Mammary epithelial cell (primary cell): ENCODE measurements at places on chromosomes 5 and 9.
A peak's percentile ranks its signal among the peaks of the same experiment; 100 is the strongest.

DNA sequence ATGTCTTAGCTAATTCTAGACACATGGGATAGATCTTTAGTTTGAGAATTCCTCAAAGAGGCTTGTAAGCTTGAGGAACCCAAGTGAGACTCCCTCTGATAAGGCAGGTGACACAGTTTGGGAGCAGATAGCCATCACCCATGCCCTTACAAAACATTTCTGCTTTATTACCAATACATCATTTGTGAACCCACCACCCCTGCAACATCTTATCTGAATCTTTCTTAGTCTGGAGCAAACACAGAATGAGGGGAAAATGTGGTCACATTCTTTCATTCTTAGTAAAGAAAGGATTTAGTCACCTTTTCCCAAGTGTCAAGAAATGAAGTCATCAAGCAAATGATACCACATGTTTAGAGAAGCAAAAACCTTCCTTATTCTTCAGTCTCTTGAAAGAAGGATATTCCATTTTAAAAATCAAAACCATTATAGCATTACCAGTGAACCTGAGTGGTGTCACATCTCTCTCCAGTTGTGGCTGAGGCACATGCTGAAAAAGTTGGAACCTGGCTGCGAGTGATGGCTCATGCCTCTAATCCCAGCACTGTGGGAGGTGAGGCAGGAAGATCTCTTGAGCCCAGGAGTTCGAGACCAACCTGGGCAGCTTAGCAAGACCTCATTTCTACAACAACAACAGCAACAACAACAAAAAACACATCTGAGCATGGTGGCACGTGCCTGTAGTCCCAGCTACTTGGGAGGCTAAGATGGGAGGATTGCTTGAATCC lies 65.9 kb downstream of the PRKACG start:
- no peak for DNase-seq

- DNase-seq, result no peak
These were observed 324.9 kb downstream of the NPR3 start for GRCh38 chr5:33035851-33036527.

DNA sequence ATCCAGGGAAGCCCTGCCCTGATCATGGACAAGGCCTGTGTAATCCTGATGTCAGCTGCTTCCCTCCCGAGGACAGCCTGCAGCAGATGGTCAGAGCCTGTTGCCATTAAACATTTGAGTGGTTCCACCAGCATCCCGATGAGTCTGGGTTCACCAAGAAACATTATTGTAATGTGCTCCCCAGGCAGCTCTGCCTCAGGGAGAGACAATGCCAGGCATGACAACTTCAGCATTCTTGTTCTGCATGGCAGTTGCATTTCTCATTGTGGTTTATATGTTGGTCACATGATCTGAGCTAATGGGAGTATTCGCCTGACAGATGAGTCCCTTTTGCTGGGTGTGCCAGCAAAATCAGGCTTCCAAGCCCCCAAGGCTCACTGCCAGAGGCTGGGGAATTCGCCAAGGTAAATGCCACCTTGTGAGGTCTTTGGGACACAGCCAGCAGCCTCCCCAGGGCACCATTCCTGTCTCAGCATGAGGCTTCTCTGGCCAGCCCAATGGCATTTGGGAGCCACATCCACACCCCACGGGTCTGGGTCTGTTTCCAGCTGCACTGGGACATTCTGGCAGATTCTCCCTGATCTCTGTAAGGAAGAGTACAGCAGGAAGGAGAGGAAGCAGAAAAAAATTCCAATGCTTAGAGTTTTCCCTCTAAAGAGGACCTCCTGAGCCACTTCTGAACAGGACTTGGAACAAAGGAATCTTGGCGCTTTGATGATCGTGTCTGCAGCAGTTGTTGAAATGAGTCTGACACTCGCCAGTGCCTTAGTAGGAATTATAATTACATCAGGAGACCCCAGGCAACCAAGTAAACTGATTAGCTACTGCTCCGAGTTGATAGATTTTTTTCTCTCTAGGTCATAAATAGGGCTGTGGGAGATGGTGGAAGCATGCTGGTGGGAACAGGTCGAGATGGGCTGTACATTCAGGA lies 18.7 kb downstream of the KCNIP1 start:
- DNase-seq, result peak; percentile 76

DNA sequence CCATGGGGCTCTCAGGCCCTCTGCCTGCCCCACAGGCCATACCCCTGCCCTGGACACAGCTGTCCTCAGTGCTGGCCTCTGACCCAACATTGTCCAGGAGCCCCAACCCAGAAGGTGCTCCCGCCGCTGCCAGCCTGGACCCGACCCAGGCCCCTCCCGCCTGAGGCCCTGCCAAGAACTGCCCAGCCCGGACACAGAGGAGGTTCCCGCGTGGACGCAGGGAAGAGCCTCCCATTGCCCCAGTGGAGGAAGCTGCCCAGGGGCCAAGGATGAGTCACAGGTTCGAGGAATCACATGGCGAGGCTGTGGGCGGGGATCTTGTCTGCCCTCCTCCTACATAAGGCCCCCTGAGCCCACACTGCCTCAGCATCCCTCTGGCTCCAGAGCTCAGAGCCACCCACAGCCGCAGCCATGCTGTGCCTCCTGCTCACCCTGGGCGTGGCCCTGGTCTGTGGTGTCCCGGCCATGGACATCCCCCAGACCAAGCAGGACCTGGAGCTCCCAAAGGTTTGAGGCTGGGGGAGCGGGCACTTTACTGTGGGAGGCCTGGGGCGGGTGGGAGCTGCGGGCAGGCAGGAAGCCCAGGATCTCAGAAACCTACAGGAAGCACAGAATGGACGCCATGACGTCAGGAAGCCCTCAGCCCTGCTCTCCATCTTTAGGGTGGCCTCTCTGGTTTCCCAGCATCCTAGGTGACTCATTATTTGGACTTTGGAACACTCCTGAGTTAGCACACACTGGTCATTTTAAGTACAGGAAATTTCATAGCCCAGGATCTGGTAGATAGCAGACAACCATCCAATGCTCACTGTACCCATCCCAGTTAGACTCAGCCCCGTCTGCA lies at the start of gene PAEP:
TSS of gene PAEP (plus strand) at position 366 of the 844 bp plus-strand sequence.
- DNase-seq, result no peak

- no peak for DNase-seq
These were observed 145.1 kb upstream of the SMIM23 start for GRCh38 chr5:171640480-171640879.

DNA sequence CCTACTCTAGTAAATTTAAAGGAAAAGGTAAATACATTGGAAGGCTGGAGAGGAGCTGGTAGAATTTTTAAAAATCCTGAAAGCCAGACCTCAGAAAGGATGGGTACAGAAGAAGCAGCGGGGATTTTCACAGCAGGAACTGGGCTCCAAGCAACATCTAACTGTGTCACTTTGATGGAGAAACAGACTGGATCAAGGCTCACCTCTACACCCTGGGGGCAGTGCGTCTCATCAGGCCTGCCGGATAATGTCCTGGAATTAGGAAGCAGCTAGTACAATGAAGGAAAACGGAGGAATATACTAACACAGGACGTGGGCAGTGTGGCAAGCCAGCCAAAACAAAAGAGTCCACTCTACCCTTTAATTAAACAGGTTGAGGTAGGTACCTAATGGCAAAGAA lies 463.6 kb downstream of the TAF11L14 start:
- DNase-seq, result no peak

DNA sequence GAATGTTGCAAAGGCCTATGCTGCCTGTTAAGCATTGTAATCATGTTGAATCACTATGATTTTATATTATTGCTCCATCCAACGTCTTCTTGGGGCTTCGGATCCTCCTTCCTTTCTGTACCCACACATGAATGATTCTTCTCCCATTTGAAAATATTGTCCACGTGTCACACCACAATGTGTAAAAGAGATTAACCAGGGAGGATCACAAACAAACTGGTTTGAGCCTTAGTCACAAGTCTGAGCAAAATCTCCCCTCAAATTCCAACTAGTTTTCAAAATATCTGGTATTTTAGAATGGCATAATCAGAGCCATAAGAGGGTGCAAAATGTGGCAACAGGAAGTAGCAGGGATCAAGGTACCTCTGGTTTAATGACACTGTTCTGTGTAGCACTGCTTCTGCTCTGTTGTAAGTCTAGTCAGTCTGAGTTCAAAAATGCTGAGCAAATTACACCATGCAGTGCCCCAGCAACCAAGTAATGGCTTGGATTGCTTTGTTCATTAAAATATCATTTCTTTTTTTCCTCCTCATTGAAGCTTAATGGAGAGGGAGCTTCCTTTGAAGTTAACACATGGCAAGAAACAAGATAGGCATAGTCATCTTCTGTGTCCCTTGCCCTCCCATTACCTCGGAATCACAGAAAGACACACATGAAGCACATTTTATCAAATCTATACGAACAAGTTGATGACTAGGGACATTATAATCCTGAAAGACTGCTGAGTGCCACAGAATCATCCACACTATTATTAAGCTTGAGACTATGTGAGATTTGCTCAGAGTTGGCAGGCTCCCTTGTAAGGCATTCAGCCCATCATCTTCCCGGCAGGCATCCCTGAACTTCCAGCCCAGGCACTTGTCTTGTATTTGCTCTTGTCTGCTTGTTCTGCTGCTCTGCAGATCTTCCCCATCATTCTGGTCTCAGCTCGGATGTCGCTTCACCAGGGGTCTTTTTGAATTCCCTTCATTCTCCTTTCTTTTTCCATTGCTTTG lies 102.0 kb upstream of the PRLR start:
- DNase-seq, result no peak

GRCh38 chr9:134034215-134035040 lies 9.1 kb downstream of the BRD3OS start:
- DNase-seq, result no peak

GRCh38 chr9:90724880-90725279 lies 76.7 kb upstream of the SYK start:
- DNase-seq, result no peak

DNA sequence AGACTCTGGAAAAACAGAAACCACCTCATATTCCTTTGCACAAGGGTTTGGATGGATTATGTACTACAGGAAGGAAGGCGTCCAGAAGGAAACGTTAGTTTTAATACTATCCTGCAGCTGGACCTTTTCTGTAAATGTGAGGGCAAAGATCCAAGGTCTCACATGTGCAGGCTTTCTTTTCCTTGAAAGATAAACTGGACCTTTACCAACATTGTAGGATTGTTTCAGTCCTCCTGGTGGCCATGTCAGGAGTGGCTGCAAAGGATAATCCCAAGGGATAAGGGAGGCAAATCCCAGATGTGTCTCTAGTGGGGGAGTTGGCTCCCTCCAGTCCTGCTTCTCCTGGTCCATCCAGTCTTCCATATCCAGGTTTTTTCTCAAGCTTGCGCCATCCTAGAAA lies 397.5 kb downstream of the HTR1A start:
- DNase-seq, result no peak

DNA sequence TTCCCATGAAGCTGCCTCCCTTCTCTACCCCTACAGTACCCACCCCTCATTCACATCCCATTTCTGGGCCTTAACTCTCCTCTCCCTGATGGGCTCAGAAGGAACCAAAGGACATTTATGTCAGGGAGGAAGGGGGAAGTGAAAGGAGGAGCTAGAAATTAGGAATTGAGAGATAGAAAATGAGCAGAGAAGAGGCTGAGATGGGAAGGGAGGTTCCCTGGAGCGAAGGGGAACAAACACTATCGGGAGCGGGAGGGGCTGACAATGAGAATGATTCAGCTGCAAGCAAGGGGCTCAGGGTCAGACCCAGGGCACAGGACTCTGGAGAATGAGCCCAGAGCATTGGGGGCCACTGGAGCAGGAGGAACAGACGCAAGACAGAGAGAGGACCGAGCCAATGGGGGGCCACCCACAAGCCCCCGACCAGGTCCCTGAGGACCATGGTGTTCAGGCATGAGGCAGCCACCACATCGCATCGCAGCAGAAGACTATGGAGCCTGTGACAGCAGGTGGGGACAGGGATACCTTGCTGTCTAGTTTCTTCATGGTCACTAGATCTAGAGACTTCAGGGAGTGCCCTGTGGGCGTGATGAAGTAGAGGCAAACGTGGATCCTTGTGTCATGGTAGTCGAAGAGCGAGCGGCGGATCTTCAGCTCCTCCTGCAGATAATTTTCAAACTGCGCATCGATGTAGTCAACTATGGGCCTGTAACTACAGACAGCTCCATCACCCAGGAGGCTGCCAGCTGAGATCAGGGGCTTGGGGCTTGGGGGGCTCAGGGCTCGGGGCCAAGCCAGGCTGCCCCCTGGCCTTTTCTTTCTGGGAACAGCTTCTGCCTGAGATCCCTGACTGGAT lies 13.6 kb downstream of the SEPTIN8 start:
- DNase-seq, result no peak

DNA sequence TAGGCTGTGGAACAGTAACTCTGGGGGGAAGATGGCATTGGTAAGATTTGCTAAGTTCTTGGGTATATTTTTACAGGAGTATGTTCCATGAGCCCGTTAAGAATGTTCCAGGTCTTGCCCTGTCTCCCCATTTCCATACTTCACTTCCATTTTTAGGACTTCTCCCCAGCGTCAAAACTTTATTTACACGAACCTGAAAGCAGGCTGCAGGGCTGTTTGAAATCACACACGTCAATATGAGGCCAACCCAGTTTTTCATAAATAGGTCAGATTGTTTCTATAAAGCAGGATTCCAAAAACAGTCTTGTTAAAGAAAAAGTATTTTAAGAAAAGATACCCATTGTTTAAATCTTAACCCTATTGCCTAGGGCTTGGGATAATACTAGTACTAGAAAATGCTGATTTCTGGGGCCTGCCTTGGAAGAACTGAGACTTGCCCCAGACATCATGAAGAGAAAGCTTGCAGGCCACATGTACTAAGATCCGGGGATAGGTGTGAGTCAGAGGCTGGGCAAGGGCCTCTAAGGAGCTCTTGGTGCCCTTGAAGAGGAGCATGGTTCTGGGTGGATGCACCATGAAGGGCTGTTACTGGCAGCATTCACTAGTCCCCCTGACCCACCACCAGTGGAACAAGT lies 24.2 kb downstream of the TRIO start:
- DNase-seq, result peak; percentile 55

DNA sequence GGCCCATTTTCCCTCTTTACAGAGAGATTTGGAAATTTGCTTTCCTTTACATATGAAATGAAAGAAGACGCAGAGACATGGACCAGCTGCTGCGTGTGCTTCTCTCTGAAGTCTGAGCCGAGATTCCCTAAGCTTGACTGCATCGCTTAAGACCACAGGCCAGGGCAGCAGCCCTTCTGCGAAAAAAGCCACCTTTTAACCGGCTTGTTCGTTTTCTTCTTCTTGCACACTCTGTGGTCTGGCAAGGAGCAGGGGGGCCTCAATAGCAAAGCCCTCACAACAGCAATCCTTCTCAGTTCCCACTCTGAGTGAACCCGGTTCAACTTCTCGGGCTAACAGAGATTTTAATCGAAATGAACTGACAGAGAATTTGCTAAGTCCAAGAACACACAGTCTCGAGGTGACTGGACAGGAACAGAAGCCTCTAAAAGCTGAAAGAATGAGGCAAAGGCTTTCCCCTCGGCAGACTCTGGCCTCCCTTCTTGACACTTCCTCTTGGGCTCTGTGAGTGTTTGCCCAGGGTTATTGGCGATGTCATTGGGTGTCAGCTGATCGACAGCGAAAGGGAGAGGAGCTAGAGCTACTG lies 512.9 kb upstream of the KLF4 start:
- DNase-seq, result no peak

DNA sequence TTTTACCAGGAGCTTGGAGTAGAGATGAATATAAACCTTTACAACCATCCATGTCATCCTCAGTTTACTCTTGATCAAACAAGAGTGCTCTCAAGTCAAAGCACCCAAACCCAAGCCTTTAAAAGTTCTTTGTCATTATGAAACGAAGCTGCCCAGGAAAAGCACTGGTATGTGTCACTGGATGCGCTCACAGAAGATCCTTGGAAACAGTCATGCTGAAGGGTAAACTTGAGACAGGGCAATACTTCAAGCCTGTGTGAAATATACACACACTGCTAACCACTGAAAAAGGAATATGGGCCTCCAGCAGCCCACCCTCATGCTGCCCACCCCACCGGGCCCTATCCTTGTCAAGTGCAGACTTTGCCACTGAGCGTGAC lies 84.5 kb downstream of the PRRT1B start:
- DNase-seq, result no peak
